ENCODE measurements at places on chromosomes 1 and 21.

GRCh38 chr1:112674986-112675727 is 698 bp downstream of the MOV10 start:
- peak; percentile 28 for DNase-seq

GRCh38 chr1:204225841-204226735 is 12.3 kb upstream of the GOLT1A start:
- DNase-seq: no peak

DNA sequence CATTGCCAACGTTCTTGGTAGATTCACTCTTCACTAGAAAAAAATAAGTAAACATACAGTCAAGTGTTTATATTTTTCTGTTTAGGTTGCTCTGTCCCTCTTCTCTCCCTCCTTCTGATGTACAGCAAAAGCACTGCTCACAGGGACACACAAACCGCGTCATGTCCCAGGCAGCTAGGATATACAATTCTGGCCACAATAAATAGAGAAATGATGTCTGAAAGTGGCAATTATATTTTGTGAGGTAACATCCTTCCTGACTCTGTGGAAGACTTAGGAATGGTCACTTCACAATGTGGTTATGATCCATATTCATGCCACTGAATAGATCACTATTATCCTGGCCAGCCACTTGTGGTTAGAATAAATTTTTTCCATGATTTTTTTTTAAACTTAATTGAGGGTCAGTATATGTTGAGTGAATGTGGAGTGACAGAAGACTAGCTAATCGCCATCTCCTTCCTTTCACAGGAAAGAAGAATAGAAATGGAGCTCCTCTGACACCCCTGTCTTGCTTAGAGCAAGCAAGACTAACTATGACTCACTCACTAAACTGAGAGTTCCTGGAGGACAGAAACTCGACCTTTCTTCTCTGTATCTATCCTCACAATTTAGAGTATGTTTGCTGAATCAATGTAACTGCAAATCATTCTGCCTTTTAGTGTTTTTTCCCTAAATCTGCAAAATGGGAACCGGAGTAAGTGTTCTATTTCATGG is 54.0 kb downstream of the ZNHIT6 start:
- no peak for DNase-seq

DNA sequence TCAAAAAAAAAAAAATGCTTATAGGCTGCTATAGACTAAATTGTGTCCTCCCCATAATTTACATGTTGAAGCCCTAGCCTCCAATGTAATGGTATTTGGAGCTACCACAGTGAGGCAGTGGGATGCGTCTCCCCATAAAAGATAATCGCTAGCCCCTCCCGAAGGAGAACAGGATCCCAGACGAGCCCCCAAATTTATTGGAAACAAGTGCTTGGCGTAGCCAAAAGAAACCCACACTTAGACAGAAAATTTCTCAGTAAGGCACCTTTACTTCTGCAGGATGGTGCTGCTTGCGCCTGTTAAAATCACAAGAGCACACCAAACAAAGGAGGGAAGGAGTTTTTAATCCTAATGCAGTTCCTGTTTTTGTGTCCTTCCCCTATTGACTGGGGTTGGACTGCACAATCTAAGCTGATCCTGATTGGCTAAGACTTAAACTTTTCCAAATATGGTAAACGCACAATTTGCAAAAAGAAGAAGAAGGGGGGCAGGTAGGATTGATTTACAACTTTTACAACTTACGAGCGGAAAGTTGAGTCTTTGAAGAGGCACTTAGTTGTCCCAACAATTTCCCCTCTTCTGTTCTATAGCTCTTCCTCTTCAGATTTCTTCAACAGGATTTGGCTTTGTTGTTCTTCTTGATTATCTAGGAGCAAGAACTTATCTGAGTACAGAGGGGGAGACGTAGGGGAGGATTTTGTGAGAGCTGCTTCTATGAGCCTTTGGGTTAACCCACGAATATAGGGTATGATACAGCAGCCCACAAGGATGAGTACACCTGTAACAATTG is 3.0 kb upstream of the IPP start:
- no peak for DNase-seq

- DNase-seq: no peak
Observed at GRCh38 chr1:172429331-172430127, 9.0 kb downstream of the C1orf105 start.

- DNase-seq: no peak
Observed at GRCh38 chr1:19903621-19904020, 19.8 kb downstream of the PLA2G2E start.

- no peak for DNase-seq
Observed at GRCh38 chr1:219518168-219518906, 94.6 kb downstream of the ZC3H11B start.

DNA sequence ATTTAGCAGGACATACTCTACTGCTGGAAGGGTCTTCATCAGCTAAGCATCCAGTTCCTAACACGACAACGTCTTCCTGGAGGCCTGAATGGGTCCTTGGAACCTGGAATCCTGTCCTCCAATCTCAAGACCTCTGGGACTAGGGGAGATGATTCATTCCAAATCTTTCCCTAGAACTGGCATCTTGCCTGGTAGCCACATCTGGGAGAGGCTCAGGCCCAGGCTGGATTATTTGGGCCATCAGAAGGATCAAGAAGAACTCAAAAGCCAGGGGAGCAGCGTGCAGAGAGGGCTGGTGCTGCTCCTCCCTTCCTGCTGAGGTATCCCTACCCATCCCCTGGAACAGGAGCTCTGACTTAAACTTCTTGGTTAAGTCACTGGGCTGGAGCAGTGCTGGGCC is 2.8 kb upstream of the PHLDA3 start:
- no peak for DNase-seq

DNA sequence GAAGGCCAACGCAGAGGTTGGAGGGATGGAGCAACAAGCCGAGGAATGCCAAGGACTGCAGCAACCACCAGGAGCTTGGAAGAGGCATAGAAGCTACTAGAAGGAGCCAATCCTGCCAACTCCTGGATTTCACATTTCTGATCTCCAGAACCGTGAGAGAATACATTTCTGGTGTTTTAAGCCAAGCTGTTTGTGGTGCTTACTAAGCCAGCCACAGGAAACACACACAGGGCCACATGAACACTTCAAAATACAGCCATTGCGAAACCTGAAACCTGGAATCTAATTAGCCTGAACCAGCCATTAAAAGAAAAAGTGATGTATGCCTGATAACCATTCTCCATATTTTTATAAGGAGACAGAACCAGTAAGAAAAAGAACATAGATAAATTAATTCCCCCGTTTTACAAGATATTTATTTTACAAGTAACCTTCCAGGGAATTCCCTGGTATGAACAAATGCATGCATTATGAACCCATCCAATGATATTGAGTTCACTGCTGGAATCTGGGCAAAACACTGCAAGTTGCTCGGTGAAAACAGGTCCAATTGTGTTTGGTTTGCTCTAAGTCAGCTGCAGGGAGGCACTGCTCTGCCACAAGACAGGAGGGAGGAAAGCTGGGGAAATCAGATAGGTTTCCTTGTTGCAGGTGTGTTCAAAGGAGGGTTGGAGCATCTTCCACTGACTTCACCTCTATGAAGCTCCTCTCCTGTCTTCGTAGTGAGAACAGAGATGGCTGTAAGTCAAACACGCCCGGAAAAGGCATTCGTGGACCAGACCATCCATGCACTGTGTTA is 70.2 kb downstream of the ETS2 start:
- DNase-seq: no peak

- no peak for DNase-seq
Observed at GRCh38 chr21:34222031-34222335, 141.8 kb upstream of the KCNE2 start.

DNA sequence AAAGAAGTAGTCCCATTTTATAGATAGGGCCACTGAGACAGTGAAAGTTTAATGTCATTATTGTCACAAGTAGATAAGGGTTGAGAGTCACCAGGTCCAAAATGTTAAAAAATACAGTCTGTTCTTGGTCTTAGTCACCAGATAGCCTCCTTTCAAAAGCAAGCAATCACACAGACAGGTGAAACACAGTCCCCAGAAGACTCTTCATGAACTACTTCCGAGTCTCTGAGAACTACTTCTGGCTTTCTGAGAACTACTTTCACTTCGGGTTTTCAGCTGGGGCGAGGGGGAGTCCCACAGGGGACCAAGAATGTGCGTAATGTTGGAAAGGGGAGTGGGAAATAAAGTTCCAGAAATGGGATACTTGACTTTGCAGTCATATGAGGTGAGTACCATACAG is 143.2 kb downstream of the HHIPL2 start:
- DNase-seq: no peak

GRCh38 chr1:35598895-35599294 is 25.8 kb downstream of the TFAP2E start:
- no peak for DNase-seq

GRCh38 chr1:171142416-171143385 is 42.4 kb upstream of the FMO2 start:
- DNase-seq: no peak
